ENCODE measurements at places on chromosomes 13 and 19.

- no peak for DNase-seq
Measured at GRCh38 chr13:20394506-20394905, 131.2 kb downstream of the CRYL1 start.

- DNase-seq = no peak
Measured at GRCh38 chr13:73571376-73571775, 512.6 kb downstream of the KLF5 start.

DNA sequence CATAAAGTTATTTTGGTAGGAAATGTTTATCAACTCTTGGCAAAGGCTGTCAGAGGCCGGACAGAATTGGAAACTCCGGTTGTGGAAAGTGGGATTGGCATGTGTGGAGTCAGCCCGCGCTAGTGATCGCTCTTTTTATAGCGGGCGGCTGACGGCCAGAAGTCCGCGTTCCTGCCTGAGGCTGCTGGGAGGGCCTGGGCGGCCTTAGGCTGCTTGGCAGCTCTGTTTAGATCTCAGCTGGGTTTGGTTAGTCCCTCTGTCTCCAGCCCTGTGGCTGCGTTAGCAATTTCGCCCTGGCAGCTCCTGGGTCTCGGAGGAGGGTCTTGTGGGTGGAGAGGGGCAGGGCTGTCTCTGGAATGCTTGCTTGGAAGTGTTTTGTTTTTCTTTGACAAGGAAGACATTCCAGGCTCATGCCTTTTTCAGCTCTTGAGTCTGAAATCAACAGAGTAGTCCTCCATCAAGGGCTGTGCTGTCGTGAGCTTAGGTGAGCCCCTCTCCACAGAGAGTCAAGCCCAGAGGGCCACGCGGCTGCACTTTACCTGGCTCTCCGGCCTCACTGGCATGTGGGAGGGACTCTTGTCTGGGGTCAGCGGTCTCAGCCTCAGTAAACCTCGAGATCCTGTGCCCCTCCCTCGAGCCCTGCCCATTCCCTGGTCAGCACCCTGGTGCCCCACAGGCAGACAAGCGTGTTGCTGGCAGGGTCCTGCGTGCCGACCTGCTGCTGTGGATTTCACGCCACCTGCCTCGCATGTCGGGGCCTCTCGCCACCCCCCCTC lies 22.5 kb downstream of the DOT1L start:
- DNase-seq = no peak

DNA sequence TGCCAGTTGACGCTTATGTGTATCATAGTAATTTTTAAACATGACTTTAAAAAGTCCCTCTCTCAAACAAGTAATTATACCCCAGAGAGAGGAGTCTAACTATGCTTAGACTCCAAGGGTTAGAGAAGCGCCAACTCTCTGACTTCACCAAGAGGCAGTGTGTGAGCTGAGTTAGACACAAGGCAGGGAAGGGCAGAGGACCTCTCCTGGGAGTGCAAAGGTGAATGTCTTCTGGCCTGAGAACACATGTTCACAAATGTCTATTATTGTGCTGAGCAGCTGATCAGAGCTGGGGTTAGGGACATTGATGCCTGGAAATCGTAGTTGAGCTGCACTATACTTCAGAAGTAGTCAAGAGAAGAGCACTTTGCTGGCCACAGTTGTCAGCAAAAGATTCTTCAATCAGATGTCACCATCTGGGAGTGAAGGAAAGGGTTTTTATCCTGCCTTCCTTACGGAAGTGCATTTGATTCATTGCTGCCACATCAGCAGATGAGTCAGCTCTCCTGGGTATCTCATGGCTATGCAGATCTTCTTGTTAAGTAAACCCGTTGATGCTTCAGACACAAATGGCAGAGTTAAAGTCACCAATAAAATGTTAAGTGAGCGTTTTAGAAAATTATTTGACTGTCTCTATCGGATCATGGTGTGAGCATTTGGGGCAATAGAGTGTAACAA lies 283.2 kb upstream of the ARGLU1 start:
- no peak for DNase-seq

DNA sequence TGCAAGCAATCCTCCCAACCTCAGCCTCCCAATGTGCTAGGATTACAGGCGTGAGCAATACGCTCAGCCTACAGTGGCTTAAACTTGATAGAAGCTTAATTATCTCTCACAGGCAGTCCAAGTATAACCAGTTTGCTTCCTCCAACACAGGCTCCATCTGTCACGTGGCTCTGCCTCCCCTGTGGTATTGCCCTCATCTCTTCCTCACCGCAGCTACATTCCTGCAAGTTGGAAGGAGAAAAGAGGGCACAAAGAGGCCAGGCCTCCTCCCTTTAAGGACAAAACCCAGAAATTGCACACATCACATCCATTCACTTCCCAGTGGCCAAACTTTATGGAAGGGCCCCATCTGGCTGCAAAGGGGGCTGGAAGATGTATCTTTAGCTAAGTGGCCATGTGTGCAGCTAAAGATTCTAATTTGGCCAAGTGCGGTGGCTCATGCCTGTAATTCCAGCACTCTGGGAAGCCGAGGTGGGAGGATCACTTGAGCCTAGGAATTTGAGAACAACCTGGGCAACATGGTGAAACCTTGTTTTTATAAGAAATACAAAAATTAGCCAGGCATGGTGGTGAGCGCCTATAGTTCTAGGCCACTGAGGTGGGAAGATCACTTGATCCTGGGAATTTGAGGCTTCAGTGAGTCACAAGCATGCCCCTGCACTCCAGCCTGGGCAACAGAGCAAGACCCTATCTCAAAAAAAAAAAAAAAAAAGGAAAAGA lies 3.1 kb upstream of the SDHAF1 start:
- no peak for DNase-seq

- DNase-seq = no peak
Measured at GRCh38 chr19:5964816-5965565, 12.9 kb downstream of the RANBP3 start.

DNA sequence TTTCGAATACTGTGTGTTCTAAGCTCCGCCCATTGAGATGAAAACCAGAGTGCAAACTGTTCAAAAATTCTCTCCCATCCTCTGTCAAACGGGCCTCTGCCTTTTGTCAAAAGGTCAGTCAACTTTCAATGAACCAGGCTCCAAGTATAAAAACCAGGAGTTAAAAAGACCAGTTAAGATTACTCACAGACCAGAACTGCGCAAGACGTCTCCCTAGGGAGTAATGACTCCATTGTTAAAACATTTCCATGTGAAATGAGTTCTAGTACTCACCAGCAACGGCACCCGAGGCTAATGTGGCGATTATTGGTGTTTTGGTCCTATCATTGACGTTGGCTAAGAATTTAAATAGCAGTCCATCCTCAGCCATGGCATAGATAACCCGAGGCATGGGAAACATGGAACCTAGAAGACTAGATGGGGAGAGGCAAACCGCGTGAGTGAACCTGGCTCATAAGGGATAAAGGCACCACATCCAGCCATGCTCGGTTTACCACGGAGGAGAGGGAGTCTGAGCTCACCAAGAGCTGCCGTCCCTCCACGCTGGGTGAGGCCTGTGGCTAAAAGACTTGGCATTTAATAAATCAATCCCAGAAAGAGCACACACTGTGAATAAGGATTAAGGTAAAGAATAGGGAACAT lies 73.3 kb downstream of the SLC7A1 start:
- DNase-seq = no peak
